ENCODE measurements at places on chromosomes 4 and X.

- no peak for DNase-seq
Measured at GRCh38 chr4:101871962-101872676, 81.6 kb downstream of the BANK1 start.

DNA sequence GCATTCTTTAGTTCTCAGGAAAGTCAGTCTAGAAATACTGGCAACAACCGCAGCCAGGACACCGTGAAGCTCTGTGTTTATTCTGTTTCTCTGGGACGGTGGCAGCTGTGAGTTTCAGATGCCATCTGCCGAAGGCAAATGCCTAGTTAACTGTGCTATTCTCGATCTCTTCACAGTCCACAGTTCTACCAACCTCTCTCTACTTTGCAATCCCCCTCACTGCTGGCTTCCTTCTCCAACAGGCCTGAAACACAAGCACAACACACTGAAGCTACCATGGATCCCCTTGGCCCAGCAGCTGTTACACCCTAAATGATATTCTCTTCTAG, 118.8 kb downstream of the ZNF827 start:
- no peak for DNase-seq

DNA sequence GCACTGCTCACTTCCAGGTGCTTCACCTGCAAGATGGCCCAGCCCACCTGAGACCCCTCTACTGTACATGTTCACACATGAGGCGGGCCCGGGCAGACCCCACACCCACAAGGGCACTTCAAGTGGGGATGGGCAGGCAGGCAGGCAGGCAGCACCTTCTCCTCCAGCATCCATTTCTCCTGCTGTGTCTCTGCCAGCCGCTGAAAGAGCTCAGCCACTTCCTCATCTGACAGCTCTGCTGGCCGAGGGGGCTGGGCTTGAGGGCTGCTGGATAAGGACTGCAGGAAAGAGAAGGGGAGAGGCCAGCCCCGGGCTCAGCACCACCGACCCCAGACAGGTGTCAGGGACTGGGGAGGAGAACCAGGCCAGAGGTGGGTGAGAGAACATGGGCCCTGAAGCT, 4.4 kb upstream of the KCND1 start:
- no peak for DNase-seq

GRCh38 chr4:136643416-136643815, 888.9 kb downstream of the PCDH18 start:
- DNase-seq, result no peak

GRCh38 chr4:153788051-153788412, 851 bp downstream of the SFRP2 start:
- DNase-seq, result no peak

DNA sequence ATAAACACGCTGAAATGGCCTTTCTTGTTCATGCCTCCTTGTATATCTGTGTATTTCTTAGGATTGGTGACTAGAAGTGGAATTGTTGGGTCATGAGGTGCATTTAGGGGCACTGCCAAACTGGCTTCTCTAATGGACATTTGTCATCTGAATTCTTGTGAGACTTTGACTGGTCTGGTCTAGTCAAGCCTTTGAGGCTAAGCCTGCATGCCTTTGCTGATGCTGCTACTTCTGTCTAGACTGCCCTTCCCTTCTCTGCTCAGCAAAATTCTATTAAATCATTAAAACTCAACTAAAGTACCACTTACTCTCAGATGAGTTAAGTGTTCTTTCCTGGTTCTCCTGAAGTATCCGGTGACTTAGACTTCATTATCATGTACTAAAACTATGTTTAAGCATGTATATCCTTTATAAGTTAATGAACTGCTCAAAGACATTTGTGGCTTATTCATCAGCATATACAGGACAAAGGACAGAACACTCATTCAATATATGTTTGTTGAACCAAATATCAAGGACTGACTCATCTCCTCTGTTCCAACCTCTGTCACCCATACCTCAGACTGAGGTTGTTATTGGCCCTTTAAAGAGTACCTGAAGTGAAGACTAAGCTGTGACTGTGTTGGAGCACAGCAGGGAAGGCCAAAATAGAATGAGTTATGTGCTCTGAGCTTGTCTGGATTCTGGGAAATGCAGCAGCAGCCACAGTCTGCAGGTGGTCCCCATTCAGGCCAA, 9.0 kb downstream of the TCEAL1 start:
- no peak for DNase-seq

DNA sequence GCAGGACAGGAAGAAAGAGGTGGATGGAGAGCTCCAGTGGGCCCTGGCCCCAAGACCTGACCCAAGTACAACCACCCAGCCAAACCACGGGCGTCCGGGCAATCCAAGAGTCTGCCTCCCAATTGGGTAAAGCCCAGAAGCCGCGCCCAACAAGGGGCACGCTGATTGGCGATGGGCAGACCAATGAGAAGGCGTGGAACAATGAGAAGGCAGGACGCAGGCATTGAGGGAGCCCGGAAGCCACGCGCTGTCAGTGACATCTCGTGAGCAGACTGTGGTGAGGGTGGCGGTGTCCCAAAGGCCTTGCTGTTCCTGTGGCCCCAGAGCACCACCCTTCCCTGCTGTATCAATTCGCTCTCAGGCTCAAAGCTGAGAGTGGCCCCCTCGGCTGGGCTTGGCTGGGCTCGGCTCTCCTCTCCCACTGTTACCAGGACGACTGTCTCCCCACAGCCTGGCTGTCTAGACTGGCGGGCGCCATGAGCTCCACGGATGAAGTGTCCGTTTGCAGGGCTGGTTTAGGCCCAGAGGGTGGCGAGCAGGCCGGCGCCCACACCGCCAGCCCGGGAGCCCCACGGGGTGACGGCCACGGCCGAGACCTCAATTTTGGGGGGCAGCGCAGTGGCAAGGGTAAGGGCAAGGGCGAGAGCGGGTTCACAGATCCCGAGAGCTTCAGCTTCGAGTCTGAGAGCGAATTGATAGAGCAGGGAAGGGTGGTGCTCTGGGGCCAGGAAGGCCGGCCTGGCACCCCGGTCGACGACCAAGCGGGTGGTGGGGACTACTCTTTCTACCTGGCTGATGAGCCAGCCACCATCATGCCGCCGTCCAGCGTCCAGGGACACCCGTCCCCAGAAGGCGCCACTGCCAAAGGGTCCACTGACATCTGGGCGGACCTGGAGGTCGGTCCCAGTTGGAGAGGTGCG, at the start of gene LOC101059915:
LOC101059915 (plus strand) TSS at position 219 of the 920 bp plus-strand sequence.
- no peak for DNase-seq

- no peak for DNase-seq
Measured at GRCh38 chrX:120264341-120264740, 13.7 kb downstream of the ZBTB33 start.

GRCh38 chr4:13966231-13967195, 339.0 kb upstream of the BOD1L1 start:
- no peak for DNase-seq

DNA sequence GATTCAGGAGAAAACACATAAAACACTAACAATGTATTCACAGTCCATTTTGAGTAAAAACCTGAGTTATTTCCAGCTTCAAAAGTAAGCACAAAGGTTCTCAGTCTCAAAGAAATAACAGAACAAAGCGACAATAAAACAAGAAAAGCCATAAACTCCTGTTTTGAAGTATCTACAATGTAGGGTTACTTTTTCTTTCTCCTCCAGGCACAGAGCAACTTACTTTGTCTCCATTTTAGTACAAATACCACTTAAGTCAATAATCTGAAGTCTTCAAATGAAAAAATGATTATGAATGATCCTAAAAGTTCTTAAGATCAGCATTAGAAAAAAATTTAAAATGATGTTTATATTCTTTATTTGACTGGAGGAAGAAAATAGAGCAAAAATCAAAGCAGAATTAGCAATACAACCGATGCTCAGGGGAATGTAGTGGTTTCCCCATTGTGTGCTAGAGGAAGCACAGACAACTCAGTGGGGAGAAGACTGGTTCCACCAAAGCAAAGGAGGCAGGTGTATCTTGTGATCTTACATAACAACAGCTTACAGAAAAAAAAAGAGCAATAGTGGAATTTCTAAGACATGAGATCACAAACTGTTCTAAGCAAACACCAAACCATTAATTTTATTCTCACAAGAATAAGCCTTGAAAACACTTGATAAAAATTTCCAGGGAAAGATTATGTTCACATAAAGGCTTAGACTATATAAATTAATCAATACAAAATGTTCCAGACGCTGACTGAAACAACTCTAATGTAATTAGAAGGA, 35.1 kb downstream of the EPHA5 start:
- no peak for DNase-seq

DNA sequence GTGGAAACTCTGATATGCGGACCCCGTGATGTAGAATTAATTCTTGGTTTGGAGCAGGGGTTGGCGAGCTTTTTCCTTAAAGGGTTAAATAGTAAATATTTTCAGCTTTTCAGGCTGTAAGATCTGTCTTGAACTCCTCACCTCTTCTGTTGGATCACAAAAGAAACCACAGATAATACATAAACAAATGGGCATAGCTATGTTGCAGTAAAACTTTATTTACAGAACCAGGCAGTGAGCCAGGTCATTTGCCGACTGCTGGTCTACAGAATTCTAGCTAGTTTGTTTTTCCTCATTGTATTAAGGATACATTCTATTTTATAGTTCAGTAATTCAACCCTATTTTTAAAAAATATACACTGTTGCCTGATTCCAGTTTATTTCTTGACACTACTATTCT, 116.6 kb downstream of the PAPSS1 start:
- no peak for DNase-seq
